ENCODE measurements at places on chromosomes 3 and 15.

DNA sequence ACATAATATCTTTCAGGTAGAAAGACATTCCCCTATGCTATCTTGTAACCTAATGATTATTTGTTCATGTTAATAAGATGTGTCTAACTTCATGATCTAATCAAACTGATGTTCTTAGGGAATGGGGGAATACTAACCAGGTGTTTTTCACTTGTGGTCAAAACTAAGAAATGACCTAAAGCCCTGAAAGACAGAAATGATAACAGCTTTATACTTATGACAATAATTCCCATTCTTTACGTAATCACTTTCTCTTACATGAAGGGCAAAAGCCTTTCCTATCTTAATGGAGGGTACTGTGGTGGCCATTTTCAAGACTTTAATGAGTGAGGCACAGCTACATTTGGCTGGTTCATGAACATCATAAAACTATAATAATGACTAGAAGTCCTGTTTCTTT lies 33.9 kb upstream of the MEIS2 start:
- DNase-seq, result no peak

GRCh38 chr15:62901909-62902546 lies 140.5 kb upstream of the TPM1 start:
- DNase-seq, result no peak

DNA sequence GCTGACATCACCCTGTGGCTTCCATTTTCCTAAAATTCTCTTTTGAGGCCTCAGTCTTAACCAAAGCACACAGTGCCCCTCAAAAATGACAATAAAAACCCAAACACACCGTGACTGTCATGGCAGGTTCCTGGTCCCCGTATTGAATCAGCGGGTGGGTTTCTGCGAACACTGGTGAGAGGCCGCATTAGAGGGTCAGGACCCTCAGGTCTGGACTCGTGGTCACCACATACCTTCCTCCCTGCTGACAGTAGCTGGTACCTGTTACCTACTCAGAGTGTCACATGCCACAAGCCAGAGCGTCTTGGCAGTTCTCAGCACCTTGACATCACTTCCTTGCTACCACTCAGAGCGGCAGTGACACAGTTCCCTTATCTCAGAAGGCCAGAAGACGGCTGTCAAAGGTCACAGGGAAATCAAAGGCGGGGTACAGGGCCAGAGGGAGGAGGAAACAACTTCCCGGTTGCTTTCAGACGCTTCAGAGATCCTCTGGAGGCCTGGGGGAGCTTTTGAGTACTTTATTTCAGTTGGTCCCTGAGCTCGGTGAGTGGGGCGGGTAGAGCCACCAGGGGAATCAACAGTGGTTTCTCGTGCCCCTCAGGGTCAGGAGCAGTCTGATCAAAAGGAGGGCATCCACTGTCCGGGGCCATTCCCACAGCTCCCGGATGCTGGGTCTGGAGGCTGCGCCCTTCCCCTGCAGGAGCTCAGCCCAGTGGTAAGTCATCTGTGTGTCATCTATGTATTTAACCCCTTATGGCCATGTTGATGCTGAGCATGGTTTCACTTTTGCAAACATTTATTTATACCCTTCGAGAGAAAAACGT lies at the start of the genes CCR5AS and CCRL2:
CCR5AS (minus strand) TSS at position 279 of the 824 bp plus-strand sequence.
CCRL2 (plus strand) TSS at position 472 of the 824 bp plus-strand sequence. CDS start 821 bp downstream, outside the sequence.
- peak; percentile 9 for DNase-seq

DNA sequence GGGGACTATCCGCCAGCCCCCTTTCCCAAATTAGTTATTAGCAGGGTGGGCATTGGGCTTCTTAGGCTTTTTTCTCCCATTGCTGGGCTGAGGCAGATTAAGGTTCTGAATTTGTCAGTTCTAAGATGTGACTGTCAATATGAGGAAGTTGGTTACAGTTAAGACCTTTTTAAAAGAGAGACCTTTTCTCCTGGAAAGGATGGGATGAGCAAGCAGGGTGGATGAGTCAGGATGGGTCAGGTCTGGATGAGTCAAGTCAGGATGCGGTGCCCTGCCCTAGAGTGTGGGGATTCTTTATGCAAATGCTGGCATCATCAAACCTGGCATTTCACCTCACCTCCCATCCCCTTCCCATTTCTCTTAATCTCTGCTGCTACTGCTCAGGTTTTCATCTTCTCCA lies 1.9 kb downstream of the AEN start:
- no peak for DNase-seq

GRCh38 chr3:43296565-43296964 lies 10.2 kb downstream of the SNRK start:
- no peak for DNase-seq

DNA sequence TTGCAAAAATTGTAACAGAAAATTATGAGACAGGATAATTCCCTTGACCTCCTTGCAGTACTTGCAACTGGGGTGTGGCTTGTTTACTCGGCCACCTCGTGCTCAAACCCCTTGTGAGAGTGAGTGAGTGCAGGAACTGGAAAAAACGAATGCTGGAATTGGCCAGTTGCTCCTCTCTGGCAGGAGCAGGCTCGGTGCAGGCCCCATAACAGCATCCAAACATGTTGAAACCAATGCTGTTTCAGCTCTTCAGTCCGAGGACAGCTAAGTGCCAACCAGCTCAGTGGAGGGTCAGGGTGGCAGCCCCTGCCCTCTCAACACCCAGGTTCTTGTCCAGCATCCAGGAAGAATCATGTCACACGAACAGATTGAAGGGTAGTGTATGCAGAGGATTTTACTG lies 36.9 kb downstream of the METTL6 start:
- no peak for DNase-seq

GRCh38 chr3:30644615-30645014 lies 38.2 kb downstream of the TGFBR2 start:
- no peak for DNase-seq

All from activated CD4-positive, alpha-beta T cell treated with anti-CD3 and anti-CD28 coated beads for 24 hours (primary cell).